ENCODE measurements at places on chromosomes 5 and 9. TPM values are rescaled to one million over a fixed set of nuclear protein-coding genes. Genes with fewer than 3 reads are reported as not detected.

Gene PCDHA1
- not detected for total RNA-seq

Gene BTNL9
- not detected for total RNA-seq

Gene RFESD
- total RNA-seq: 4.2 TPM

Gene ODF2
- 38.6 TPM for total RNA-seq

Gene C9orf50
- 0.27 TPM for total RNA-seq

Gene NRARP
- 24.0 TPM for total RNA-seq

Gene TAF11L10
- total RNA-seq: not detected

Gene TIMD4
- not detected for total RNA-seq

DNA sequence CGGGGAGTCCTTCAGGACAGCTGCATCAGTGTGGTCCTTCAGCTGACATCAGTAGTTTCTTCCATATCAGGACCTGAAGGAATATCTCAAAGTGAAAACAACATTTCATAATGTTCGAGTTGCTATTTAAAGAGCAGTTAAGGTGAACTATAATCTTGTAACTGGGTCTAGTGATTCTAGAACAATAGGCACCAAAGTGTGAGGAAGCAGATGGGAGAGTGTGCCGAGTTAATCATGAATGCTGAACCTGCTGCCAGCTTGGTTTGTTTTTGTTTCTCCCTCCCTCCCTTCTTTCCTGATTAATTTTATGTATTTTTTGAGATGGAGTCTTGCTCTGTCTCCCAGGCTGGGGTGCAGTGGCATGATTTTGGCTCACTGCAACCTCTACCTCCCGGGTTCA lies 3.6 kb upstream of the PTGR1 start:
- H3K27ac ChIP-seq: no peak overlapping the region
- no peak for DNase-seq
- H3K36me3 ChIP-seq: no peaks in the 10 kb centered on the region

- H3K27ac ChIP-seq: no peak overlapping the region
- H3K4me1 ChIP-seq: peaks cover 24% of the 10 kb centered on the region
- no peaks in the 10 kb centered on the region for H3K27me3 ChIP-seq
- H3K4me3 ChIP-seq: no peak overlapping the region
- H3K36me3 ChIP-seq: peaks cover 2% of the 10 kb centered on the region
Observed at GRCh38 chr9:94973451-94973941, 247.0 kb downstream of the AOPEP start.

DNA sequence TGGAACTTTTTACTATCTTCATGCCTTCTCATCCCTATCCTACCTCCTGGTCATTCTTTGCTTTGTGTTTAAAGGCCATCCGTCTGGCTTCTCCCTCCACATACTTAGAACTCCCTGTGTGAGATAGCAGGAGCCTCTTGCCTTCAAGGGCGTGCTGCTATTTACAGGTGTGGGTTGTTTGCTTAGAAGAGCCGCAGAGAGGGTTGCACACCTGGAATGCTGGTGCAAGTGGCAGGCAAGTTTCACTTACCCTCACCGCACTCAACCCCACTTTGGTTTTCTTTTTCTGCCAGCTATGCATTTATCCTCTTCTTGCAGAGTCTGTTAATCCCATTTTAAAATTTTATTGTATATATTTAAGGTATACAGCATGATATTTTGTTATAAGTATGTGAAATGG lies 12.6 kb downstream of the SKP2 start:
- no peak overlapping the region for H3K27ac ChIP-seq
- H3K4me3 ChIP-seq: no peak overlapping the region
- no peak for DNase-seq
- H3K36me3 ChIP-seq: peaks cover 38% of the 10 kb centered on the region
- no peaks in the 10 kb centered on the region for H3K4me1 ChIP-seq

- no peaks in the 10 kb centered on the region for H3K4me1 ChIP-seq
- no peaks in the 10 kb centered on the region for H3K27me3 ChIP-seq
- no peak overlapping the region for H3K4me3 ChIP-seq
Observed at GRCh38 chr9:136075881-136076678, 19.0 kb downstream of the NACC2 start.

DNA sequence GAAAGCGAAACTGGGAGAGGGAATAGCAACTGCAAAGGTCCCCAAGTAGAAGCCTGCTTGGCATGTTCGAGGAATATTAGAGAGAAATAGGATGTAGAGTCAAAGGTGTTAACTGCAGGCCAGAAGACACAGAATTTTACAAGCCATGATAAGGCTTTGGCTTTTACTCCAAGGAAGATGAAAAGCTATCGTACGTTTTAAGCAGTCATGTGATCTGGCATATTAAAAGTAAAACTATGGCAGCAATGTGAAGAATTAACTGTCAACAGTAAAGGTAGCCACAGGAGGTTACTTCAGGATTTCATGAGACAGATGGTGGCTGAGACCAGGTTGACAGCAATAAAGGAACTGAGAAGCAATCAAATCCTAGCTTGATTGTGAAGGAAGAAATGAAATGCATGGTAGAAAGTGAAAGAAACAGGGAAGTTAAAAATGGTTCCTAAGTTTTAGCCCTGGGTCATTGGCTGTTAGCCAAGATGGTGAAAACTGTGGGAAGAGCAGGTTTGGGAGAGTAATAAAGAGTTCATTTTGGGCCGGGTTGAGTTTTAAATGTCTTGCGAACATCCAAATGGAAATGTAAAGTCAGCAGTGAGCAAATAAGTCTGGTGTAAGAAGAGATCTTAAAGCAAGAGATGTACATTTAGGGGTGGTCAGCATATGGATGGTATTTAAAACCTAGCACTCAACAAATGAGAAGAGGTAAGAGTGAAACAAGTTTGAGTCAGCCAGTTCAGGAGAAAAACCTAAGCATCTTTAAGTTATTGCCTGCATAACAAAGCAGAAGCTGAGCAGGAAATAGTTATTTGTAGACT lies 20.3 kb upstream of the TTC33 start:
- H3K27ac ChIP-seq: no peak overlapping the region
- peaks cover 17% of the 10 kb centered on the region for H3K36me3 ChIP-seq
- no peak for DNase-seq
- no peaks in the 10 kb centered on the region for H3K27me3 ChIP-seq

GRCh38 chr5:75512383-75513074 lies 838 bp downstream of the POLK start:
- peak overlapping the region; percentile 96 for H3K27ac ChIP-seq
- H3K4me3 ChIP-seq: peak overlapping the region; percentile 95
- H3K4me1 ChIP-seq: peaks cover 26% of the 10 kb centered on the region
- DNase-seq: no peak

- no peaks in the 10 kb centered on the region for H3K27me3 ChIP-seq
- no peaks in the 10 kb centered on the region for H3K4me1 ChIP-seq
- H3K4me3 ChIP-seq: no peak overlapping the region
- H3K27ac ChIP-seq: no peak overlapping the region
Observed at GRCh38 chr5:88298425-88298824, 29.8 kb upstream of the TMEM161B start.

GRCh38 chr5:73419465-73420390 lies 28.8 kb downstream of the FOXD1 start:
- H3K4me1 ChIP-seq: peaks cover 21% of the 10 kb centered on the region
- H3K27me3 ChIP-seq: peaks cover 70% of the 10 kb centered on the region
- H3K36me3 ChIP-seq: no peaks in the 10 kb centered on the region
- peak overlapping the region; percentile 72 for H3K4me3 ChIP-seq

- no peak overlapping the region for H3K27ac ChIP-seq
- H3K36me3 ChIP-seq: no peaks in the 10 kb centered on the region
- no peak overlapping the region for H3K4me3 ChIP-seq
- no peaks in the 10 kb centered on the region for H3K27me3 ChIP-seq
Observed at GRCh38 chr5:80403782-80404181, 4.1 kb upstream of the ZFYVE16 start.

- peak overlapping the region; percentile 99 for H3K27ac ChIP-seq
- peak; percentile 60 for DNase-seq
- peak overlapping the region; percentile 95 for H3K4me3 ChIP-seq
- no peaks in the 10 kb centered on the region for H3K27me3 ChIP-seq
Observed at GRCh38 chr5:180831139-180832093, 28.8 kb upstream of the MGAT1 start.

DNA sequence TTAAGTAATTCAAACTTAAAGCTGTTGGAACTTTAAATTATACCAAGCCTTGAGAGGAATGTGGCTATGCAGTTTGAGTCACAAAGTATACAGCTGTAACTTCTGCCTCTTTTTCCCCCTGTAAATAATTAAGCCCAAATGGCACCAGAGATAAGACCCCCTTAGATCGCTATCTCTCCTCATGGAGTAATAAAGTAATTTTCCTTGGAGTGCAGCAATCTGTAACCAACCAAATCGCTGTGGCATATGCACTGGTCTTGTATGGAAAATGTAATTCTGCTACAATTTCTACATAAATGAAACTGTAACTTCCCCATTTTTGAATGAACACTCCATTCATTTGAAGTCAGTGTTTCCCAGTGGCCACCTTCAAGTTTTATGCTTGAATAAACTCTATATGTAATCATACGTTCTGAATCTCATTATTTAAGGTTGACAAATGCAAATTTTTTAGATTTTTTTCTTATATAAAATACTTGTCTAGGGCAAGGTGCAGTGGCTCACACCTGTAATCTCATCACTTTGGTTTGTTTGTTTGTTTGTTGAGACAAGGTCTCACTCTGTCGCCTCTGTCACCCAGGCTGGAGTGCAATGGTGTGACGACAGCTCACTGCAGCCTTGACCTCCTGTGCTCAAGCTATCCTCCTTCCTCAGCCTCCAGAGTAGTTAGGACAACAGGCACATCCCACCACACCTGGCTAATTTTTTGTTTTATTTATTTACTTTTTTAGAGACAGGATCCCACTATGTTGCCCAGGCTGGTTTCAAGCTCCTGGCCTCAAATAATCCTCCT lies 12.3 kb downstream of the SUSD1 start:
- peaks cover 8% of the 10 kb centered on the region for H3K4me1 ChIP-seq
- DNase-seq: no peak
- H3K27ac ChIP-seq: no peak overlapping the region
- no peak overlapping the region for H3K4me3 ChIP-seq
- no peaks in the 10 kb centered on the region for H3K27me3 ChIP-seq

DNA sequence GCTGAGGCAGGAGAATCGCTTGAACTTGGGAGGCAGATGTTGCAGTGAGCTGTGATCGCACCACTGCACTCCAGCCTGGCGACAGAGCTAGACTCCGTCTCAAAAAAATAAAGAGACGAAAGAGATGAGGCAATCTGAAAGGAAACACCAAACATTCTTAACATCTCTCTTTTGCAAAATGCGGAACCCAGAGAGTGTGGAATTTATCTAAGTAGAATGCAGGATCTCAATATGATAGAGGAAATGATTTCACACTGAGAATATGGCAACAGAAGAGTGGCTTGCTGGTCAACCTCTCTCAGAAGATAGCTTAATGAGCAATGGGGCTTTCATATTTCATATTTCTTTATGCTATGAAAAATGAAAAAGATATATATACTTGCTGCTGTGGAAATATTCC lies 33.4 kb upstream of the PCA3 start:
- peaks cover 18% of the 10 kb centered on the region for H3K4me1 ChIP-seq
- peaks cover 40% of the 10 kb centered on the region for H3K27me3 ChIP-seq
- no peak overlapping the region for H3K27ac ChIP-seq
- DNase-seq: no peak

DNA sequence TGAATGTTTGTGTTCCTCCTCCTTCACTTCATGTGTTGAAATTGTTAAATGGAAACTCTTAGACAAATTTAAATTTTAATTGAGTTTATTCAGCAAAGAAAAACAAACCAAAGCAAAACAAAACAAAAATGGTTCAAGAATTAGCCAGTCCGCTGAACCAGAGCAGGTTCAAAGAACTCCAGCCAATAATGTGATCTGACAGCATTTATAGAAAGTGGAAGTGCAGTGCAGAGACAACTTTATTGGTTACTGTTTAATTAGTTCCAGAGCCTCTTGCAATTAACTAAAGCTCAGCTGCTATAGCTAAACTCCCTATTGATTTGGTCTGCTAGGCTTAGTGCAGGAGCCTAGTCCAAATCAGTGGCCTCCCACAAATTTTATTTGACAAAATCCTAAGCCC lies 132.9 kb downstream of the RNF180 start:
- H3K36me3 ChIP-seq: no peaks in the 10 kb centered on the region
- H3K4me1 ChIP-seq: peaks cover 2% of the 10 kb centered on the region
- no peak overlapping the region for H3K4me3 ChIP-seq
- no peak for DNase-seq

- H3K4me1 ChIP-seq: peaks cover 4% of the 10 kb centered on the region
- no peak overlapping the region for H3K4me3 ChIP-seq
- H3K27ac ChIP-seq: peak overlapping the region; percentile 80
- DNase-seq: no peak
- no peaks in the 10 kb centered on the region for H3K36me3 ChIP-seq
Observed at GRCh38 chr5:138632900-138633489, 57.8 kb upstream of the HSPA9 start.

DNA sequence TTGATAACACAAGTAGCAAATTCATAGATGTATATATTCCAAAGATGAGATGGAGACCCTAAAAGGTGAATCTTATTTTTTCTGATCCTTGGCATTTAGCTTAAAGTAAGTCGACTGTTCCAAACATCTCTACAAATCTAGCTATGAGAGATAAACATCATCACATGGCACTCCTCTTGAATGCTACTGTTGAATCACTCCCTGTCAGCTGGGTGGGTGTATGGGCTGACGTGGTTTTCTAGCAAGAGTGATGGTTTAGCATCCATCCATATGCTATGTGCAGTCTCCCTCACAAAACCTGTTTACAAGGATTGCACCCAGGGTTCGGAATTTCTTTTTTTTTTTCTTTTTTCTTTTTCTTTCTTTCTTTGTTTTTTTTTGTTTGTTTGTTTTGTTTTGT lies 13.8 kb downstream of the ACO1 start:
- peaks cover 3% of the 10 kb centered on the region for H3K4me1 ChIP-seq
- DNase-seq: no peak
- no peak overlapping the region for H3K27ac ChIP-seq
- no peak overlapping the region for H3K4me3 ChIP-seq
- no peaks in the 10 kb centered on the region for H3K27me3 ChIP-seq

Data from progenitor cell of endocrine pancreas (in vitro differentiated cells).